ENCODE measurements at places on chromosomes 3 and 15.

GRCh38 chr15:63860155-63860554 lies 26.4 kb upstream of the HERC1 start:
- peak; percentile 58 for DNase-seq

GRCh38 chr3:71585131-71585530 lies 1.6 kb upstream of the FOXP1 start:
- DNase-seq = no peak

DNA sequence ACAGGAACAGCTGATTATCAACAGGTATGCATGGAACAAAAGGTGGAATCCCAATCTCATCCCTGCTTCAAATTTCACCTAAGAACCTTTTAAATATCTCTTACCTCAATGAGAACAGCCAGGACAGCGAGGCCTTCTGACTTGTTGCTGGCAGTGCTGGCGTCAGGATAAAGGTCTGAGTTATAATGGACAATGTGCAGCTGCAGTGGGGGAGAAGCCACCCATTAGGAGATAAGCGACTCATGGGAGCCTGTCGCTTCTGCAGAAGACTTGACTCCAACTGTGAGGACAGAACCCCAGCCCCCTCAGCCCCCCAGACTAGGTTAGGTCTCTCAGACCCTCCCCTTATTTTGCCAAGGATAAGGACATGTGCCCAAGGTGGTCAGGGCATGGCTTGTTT lies 39.7 kb downstream of the CA12 start:
- DNase-seq = no peak

DNA sequence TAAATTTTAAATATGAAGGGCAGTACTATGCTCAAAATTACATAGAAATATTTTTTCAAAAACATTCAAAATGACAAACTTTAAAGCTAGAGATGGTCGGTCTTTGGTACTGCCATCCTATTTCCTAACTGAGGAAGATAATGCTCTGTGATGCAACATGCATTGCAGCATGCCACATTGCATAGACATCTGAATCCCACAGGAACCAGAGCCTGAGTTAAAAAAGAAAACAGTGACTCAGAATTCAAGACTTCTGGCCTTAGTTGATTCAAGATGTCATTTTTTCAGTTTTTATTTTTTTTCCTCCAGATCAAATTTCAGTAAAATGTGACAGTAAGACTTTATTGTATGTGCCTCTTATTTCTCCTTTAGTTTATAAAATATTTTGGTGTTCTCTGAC lies 33.1 kb downstream of the TP63 start:
- DNase-seq = no peak

GRCh38 chr3:178859386-178859785 lies 212.2 kb downstream of the ZMAT3 start:
- DNase-seq = no peak

GRCh38 chr15:26129852-26130251 lies 266.7 kb upstream of the ATP10A start:
- no peak for DNase-seq

- DNase-seq = no peak
Observed at GRCh38 chr15:57079931-57080620, 161.6 kb downstream of the TCF12 start.

DNA sequence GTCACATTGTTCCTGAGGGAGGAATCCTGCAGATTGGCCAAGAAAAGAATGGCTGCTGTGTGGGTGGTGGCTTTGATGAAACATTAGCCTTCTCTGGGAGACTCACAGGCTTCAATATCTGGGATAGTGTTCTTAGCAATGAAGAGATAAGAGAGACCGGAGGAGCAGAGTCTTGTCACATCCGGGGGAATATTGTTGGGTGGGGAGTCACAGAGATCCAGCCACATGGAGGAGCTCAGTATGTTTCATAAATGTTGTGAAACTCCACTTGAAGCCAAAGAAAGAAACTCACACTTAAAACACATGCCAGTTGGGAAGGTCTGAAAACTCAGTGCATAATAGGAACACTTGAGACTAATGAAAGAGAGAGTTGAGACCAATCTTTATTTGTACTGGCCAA lies 6.1 kb downstream of the PTX3 start:
- no peak for DNase-seq

DNA sequence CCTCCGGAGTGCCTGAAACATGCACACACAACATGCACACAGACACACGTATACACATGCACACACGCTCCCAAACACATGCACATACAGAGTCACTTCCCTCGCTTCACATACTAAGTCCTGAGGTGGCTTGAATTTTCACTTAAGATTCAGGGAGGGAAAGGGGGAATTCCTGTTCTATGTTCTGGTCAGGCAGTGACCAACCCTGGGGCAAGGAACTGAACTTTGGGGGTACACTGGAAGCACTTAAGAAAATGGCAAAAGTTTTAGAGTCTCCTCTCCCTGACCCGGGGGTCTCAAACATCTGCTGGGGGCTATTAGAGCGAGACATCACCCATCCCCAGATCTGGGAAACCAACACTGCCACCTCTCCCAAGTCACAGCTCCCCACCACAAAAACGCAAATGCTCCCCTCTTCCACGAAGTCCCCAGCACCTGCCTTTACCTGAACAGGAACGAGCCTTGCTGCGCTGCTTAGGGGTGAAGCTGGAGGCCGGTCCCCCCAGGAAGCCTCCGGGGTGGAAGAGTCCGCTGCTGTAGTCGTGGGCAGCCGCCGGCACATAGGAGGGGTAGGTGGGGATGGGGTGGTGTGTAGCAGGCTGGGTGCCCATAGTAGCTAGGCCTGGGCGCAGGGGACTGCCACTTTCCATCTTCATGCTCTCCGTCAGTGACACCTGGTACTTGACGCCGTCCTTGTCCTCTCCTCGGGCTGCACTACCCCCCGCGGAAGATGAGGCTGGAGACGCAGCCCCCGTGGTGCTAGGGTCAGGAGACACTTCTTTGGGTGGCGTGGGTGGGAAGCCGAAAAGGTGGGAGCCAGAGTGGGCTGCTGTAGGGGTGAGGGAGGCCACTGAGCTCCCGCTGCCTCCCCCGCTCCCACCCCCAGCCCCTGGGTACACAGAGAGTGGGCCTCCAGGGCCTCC lies 7.5 kb downstream of the GATA2 start:
- no peak for DNase-seq

DNA sequence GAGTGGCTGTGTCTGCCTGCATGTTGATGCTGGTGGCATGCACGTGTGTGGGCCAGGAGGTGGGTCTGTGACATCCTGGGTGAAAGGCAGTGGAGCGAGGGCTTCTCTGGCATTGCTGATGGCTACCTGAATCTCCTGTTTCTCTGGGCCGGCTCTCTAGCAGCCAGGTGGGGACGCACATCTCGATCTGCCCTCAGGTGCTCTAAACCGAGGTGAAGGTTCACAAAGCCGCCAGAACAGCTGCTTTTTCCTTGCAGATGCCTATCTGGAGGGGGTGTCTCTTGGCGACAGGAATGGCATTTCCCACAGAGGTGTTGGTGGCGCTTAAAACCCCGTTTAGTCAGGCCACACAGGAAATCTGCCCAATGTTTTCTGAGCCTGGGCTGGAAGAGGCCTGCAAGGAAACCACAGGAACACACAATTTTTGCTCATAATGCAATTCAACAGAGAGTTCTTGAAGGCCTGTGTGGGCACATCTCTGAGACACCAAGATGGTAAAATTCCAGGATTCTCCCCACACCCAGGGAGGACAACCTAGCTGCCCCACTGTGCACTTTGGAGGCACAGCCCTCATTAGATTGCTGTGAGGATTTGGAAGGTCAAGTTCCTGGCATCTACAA lies 11.9 kb downstream of the TMEM158 start:
- DNase-seq = no peak

GRCh38 chr3:107524326-107524840 lies 1.6 kb downstream of the BBX start:
- no peak for DNase-seq

DNA sequence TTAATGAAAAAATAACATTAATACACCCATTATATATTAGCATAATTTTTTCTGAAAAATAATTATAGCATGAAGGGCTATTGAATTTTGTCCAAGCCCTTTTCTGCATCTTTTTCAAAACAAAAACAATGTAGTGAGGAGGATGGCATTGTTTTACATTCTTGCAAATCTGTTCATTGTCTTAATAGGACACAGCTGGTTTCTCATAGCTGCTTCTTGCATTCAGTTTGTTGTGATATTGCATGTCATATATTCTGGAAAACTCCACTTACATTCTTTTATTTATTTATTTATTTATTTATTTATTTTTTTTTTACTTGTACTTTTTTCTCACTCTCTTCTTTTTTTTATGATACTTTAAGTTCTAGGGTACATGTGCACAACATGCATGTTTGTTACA lies 107.4 kb downstream of the NR1D2 start:
- DNase-seq = no peak

DNA sequence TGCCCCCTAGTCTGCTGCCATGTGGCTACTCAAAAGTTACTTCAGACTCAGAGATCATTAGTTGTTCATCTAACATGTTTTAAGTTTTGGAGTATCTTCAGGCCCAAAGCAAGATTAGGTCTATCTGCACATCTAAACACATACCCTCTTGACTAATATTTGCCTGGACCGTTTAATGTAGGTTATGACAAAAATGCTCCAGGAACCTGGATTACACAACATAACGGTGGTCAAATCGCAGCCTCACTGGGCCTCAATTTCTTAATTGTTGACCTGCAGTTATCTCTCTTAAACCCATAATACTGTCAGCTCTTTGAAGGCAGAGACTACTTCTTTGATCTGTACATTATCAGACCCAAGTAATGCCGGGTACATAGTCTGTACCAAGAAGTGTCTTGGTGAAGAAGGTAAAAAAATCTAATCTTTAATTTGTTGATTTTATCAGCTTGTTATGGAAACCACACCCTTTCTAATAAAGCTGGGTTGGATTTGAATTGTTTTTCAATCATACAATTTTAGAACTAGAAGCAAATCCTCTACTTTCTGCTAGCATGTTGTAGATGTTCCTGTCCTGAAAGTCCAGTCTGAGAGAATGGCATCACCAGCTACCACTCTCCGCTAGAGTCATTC lies 3.6 kb downstream of the SNRK start:
- DNase-seq = no peak

DNA sequence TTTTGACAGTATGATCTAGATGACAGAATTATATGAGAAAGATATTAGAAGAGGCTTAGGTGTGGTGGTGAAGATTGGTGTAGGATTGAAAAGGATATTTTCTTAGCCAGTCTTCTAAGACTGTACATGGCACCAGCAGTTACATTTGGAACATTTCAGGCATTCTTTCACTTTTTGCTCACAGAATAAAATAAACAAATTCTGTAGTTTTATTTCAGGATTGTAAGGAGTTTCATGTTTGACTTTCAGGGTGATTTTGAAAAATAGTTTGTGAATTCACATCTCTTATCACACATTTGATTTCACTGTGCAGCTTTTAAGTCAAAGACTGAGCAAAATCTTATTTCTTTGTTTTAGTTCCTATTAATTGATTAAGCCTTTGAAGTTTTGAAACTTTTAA lies 27.1 kb downstream of the DNAJC13 start:
- DNase-seq = no peak

DNA sequence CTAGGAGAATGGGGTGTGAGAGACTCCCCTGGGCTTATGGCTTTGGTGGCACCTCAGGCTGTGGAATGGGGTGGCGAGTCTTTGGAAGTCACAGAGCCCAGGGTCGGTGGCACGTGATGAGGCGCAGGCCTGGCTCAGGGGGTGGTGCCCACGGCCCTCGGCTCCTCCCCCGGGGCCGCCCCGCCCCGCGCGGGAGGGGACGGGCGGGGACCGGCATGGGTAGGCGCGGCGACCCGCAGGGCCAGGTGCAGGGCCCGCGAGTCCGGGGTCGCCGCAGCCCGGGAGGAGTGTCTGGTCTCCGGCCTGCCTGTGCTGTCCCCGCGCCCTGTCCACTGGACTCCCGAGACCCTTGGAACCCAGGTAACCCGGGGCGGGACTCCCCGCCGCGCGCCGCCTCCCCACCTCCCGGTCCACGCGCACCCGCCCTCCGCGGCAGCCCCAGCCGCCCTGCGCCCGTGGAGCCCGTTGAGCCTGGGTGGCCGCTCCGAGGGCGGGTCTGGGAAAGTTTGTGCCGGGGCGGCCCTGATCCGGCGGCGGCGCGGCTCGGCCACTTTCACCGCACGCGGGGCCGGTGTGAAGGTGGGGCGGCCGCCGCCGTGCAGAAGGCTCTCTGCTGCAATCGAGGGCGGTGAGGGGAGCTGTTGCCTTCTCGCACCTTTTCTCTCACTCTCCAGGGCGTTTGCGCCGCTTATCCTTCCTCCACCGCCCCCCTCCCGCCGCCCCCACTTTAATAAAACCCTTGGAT lies at the start of gene PAQR5:
TSS of gene PAQR5 (plus strand) at position 216 of the 745 bp plus-strand sequence. CDS start 61,169 bp downstream, outside the sequence.
- DNase-seq = no peak

GRCh38 chr3:58161435-58162398 lies 49.1 kb downstream of the DNASE1L3 start:
- no peak for DNase-seq

GRCh38 chr3:58567251-58567515 lies 10.0 kb downstream of the FAM107A start:
- no peak for DNase-seq

- no peak for DNase-seq
Observed at GRCh38 chr3:123799544-123800361, 84.4 kb downstream of the MYLK start.

- no peak for DNase-seq
Observed at GRCh38 chr3:62246094-62246493, 127.3 kb downstream of the FEZF2 start.

- DNase-seq = no peak
Observed at GRCh38 chr3:1591327-1592028, 498.7 kb downstream of the CNTN6 start.

DNA sequence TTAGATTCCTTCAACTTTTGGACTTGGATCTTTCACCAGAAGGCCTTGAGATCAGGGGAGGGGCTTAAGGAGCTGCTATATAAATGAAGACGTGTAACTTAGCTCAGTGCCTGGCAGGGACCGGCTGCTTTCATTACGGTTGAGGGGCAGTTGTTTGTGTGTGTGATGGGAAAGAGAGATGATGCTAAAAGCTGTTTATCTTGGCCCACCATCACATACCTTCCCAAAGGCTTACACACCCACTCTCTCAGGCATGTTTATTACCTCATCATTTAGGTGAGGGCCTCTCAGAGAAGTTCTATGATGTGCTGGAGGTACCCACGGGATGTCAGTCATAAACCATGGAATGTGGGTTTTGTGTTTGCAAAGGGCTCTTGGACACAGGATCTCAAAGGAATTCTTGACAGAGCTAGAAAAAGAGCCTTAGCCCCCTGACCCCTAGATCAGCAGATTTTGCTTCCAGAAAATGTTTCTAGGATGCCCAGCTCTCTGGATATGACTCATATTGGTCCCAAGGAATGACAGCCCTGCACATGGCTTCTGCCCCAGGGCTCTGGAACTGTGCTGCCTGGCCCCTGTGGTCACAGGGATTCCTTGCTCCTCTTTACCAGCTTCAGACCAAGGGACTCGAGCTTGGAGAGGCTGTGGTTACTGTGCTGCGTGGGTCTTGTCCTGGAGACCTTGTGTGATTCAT lies 15.9 kb upstream of the SMAD3 start:
- no peak for DNase-seq

DNA sequence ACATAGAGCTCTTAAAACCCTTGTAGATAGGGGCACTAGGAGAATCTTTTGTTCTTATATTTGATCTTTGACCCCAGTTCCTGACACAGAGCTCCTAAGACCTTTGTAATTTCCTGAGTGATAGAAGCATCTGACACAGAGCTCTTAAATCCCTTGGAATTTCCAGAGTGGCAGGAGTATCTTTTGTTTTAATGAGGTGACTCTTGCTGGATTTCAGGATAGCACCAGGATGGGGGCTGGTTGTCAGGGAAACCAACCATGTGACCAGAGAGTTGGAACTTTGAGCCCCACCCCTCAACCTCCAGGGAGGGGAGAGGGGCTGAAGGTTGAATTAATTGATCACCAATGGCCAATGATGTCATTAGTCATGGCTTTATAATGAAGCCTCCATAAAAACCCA lies 47.6 kb upstream of the ST8SIA2 start:
- DNase-seq = no peak
